ENCODE measurements at places on chromosomes 5 and 9. TPM values are rescaled to one million over a fixed set of nuclear protein-coding genes. Genes with fewer than 3 reads are reported as not detected.
A peak's percentile ranks its signal among the peaks of the same experiment; 100 is the strongest.

- no peak for DNase-seq
These were observed 320.4 kb downstream of the DRD1 start for GRCh38 chr5:175123542-175123941.

The PCDHGB4 gene
- 5.2 TPM for total RNA-seq

The SLC34A3 gene
- 0.49 TPM for total RNA-seq

The PTGER4 gene
- 24.0 TPM for total RNA-seq

The CDH12 gene
- 0.09 TPM for total RNA-seq

The BARHL1 gene
- total RNA-seq = not detected

DNA sequence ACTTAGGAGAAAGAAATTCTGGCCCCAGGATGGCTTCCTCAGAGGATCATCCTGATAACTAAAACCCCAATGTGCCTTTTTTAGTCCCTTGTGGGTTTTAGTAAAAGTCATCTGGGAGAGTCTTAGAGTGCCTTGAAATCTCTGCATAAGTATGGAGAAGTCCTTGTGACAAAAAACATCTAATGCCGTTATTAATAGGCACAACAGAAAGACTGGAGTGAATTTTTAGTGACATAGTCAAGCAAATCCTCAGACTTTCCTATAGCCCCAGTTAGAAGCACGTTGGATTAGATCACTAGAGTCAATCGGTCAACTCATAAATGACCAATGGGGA is 108.2 kb upstream of the MPDZ start:
- no peak for DNase-seq

DNA sequence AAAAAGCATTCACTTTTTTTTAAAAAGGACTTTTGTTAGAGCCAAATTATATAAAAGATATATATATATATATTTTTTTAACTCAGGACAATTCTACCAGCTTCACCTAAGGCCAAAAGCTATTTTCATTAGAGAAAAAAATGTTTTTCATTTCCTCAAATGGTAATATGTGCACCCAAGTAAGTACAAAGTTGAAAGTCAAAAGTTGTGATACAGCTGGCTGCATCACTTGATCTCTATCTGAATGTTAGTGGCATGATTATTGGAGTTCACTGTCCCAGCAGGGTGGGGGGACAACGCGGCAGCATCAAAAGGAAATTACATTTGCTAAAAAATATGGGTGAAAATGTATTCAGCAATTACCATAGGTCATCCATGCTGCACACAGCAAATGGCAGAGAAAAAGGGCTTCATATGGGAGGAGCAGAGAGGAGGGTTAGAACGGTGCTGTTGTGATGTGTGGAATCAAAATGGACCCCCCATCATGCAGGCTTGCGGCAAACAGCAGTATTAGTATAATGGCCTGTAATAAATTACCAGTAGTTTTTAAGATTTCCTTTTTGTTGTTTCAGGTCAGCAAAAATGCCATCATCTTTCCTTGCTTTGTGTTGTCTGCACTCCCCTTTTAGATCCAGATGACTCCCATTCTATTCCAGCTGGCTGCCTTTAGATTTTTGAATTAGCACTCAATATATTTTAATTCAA is 253.7 kb downstream of the MAT2B start:
- no peak for DNase-seq

The BHMT2 gene
- total RNA-seq = 11.0 TPM

- DNase-seq = no peak
These were observed 4.6 kb downstream of the SNX2 start for GRCh38 chr5:122779451-122779850.

The SPINK6 gene
- total RNA-seq = not detected

DNA sequence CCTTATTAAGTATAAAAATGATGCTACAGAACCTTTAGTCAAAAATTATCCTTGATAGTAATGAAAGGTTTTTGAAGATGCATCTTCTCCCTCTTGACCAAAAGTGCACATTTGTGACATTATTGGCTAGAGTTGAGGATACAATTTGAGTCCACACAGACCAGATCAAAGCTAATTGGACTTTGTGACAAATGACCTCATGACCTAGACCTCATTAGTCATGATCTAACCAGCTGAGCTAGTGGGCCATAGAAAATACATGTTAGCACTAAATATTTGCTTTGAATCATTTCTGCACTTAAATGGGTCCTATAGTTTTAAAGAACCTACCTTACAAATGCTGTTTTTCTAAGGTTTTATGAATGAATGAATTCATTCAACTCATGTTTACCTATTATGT is 182.1 kb downstream of the RFX3 start:
- DNase-seq = no peak

The TMCO6 gene
- total RNA-seq = 20.6 TPM

- peak; percentile 14 for DNase-seq
These were observed 1.0 kb downstream of the BASP1 start for GRCh38 chr5:17218353-17219005.
